ENCODE measurements at places on chromosomes 7 and 10. TPM values are rescaled to one million over a fixed set of nuclear protein-coding genes. Genes with fewer than 3 reads are reported as not detected.

The TMEM213 gene
- polyA plus RNA-seq, result not detected

The SKIDA1 gene
- polyA plus RNA-seq, result 1.6 TPM

The NRBF2 gene
- polyA plus RNA-seq, result 15.2 TPM

The POLR1F gene
- polyA plus RNA-seq, result 12.7 TPM

The ATOH7 gene
- not detected for polyA plus RNA-seq

- DNase-seq, result no peak
Measured at GRCh38 chr7:44220358-44221112, 19.8 kb downstream of the YKT6 start.

DNA sequence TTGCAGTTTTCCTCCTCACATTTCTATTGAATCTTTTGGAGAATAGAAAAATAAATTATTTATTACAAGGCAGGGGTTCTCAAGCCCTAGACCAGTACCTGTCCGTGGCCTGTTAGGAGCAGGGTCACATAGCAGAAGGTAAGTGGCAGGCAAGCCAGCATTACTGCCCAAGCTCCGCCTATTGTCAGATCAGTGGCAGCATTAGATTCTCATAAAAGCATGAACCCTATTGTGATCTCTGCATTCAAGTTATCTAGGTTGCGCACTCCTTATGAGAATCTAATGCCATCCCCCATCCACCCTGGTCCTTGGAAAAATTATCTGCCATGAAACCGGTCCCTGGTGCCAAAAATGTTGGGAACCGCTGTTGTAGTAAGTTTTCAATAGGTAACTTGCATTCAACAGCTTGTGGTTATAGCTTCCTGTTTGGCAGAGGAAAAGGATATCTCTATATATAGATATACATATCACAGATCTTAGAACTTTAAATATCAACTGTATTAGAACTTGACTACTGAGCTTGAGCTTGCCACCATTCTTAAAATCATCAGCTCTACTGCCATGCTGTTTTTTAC, 165.1 kb downstream of the AHR start:
- no peak for DNase-seq

- no peak for DNase-seq
Measured at GRCh38 chr7:3955751-3956696, 655.0 kb downstream of the SDK1 start.

DNA sequence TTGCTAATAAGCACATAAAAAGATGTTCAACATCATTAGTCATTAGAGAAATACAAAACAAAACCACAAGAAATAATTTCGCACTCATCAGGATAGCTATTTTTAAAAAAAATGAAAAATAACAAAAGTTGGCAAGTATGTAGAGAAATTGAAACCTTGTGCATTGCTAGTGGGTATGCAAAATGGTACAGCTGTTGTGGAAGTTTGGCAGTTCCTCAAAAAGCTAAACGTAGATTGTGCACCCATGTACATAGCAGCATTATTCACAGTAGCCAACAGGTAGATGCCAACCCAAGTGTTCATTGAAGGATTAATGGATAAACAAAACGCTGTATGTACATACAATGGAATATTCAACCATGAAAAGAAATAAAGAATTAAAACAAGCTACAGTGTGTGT, 35.3 kb upstream of the STARD3NL start:
- DNase-seq, result no peak

DNA sequence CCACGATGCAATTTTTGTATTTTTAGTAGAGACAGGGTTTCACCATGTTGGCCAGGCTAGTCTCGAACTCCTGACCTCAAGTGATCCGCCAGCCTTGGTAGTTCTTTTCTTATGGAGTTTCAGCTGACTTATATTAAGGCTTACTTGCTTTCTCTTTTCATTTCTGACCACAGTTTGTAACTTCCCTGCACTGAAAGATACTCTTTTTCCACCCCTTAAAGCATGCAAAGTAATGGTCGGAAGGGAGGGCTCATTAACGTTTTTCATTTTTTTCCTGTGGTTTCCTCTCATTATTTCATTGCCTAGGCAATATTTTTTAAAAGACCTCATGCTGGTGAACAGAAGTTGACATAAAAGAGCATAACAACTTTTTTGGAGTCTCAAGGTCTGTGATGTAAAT, 27.0 kb downstream of the ADRB1 start:
- no peak for DNase-seq

DNA sequence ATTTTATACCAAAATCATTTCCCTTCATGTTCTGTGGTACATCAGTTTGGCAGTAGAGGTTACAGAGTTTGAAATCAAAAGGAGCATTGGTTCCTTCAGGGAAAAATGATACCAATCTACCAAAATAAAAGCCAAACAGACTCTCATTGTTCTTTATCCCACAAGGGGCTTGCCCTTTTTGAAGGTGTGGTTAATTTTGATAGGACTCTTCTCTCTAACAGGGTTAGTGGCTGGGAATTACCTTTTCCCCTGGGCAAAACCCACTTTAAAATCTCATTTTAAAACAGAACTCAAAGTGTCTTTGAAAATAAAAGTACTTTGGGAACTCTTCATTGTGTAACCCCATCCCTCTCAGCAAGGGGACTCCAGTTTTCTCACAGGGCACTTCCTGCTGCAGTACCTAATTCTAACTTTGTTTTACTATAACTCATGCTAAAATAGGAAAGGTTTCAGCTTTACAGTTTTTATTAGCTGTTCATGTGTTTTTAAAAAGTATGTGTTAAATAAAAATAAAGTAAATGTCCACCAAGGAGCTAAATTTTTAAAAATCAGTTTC, 30.6 kb downstream of the SMNDC1 start:
- DNase-seq, result no peak

DNA sequence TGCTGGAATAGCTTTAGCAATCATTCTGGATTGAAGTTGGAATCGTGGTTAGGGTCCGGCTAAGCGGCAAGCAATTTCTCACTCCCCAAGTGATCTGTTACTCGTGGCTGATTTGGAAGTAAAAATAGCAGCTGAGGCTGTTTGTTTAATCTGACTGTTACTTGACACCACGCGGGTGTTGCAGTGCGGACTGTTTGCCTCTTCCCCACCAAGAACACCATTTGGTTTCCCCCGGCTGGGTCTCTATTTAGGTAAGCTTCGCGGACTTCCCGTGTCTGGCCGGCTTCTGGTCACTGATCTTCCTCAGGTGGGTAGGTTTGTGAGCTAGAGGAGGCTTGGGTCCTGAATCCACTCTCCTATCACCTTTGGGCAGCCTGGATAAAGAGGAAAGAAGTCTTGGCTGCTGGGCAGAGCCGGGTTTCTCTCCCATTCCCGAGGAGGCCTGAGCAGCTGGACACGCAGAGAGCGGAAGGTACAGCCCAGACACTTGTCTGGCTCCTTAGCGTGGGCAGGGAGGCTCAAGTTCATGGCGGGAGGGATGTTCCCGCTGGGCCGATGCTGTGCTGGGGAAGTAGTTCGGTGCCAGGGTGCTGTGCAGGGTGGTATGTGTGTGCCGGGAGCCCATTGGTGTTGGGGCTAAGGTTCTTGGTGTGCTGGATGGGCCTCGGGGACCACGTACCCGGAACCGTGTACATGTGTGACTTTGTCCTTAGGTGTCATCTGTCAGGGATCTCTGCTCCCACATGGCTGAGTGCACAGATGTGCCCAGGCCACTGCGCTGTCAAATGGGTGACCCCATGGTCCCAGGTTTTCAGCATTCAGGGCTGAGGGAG, at the start of gene C10orf71:
Gene C10orf71, plus strand, starts transcription at position 188 of the 833 bp plus-strand sequence. CDS start 23,376 bp downstream, outside the sequence.
- peak; percentile 73 for DNase-seq

DNA sequence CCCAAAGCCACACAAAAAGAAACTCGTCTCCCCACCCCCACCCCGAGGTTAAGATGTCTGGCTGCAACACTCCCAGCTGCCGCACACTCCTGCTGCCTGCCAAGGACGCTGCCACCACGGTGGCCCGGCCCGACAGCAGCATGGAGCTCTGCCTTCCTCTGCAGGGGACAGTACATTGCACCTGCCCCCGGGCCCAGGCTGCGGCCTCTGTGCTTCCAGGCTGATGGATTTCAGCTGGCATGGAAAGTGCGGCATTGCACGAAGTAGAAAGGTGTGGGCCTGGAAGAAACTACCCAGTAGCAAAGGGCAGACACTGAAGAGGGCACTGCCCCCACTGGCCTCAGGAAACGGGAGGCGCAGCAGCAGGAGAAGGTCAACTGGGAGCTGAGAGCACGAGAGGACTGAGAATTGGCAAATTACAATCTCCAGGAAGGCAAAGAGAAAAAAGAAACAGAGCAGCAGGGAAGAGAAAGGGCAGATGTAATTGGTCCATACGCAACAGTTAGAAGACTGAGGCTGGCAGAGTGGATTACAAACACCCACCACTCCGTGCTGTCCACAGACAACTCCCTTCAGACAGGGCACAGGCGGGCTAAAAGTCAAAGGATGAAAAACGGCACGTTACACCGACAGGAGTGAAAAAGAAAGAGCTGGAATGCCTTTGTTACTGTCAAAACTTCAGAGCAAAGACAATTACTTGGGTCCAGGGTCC, 117.1 kb upstream of the DIP2C start:
- no peak for DNase-seq

GRCh38 chr10:359093-359492, 223.8 kb downstream of the ZMYND11 start:
- no peak for DNase-seq

GRCh38 chr7:114986190-114987180, 64.6 kb downstream of the MDFIC start:
- no peak for DNase-seq

GRCh38 chr10:62903828-62904227, 87.7 kb upstream of the EGR2 start:
- DNase-seq, result no peak

DNA sequence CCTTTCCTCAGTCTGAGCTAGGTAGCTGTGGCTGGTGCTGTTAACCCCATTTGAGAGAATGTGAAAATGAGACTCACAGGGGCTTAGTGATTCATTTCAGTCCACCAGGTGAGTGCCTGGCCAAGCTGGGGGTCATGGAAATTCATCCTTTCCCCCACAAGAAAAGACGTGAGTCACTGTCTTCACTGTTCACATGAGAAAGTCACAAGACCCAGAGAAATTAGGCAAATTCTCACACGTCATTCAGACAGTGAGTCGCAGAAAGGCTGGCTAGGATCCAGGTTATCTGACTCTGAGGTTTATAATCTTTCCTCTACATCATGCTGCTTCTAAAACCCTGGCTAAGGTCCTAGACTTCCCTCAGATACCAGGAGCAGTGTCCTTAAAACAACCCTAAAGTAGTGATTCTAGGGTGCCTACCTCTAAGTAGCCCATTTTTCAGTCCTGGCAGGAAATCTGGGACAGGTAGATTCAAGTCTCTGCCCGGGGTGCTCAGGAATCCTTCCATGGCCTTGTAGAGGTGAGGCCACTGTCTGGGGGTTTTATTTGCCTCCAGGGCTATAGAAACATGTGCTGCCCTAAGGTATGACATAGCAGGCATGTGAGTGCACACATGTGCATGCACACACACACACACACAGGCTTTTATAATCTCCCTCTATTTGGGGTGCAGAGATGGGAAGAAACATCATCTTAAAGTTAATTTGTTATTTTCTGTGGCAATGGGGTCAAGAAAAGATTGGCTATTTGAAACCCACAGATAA, 427.9 kb upstream of the CELF2 start:
- DNase-seq, result peak; percentile 86

DNA sequence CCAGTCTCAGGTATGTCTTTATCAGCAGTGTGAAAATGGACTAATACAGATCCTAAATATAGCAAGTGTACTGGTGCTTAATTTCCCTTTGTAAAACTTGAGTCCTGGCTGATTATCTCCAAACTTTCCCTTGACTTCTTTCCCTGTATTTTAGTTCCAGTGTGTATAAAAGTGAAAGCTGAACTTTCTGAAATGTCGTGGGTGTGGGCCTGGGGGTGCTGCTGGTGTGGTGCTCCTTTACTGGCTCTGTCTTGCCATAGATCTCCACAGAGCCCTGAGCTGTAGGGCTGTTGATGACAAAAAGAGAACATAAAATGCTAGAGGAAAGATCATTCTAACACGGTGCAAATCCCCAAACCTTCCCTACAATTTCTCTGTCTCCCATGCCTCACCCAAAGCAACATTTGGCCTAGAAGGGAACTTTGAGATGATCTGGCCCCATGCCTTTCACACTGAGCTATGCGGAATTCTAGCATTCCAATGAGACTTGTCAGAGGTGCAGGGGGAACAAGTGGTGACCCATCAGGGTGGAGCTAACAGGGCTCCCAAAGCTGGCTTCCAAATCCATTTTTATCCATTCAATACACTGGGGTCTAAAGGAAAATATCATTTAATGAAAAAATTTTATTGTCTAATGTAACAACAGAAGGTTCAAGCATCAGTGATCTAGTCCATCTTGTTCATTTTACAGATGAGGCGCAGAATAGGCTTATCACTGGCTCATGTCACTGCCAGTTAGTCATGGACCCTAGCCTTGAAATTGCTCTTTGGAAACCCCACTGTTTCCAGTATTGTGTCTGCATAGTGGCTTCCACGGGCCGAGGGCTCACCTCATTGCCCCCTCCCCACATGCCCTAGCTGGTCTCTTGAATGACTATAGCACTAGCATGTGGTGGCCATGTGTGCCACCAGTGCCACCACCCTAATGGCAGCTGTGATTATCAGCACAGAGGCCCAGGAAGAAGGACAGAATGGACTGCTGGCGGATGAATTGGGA, 1000.9 kb downstream of the LRMDA start:
- no peak for DNase-seq

- no peak for DNase-seq
Measured at GRCh38 chr7:78326189-78326588, 527.6 kb downstream of the PHTF2 start.

DNA sequence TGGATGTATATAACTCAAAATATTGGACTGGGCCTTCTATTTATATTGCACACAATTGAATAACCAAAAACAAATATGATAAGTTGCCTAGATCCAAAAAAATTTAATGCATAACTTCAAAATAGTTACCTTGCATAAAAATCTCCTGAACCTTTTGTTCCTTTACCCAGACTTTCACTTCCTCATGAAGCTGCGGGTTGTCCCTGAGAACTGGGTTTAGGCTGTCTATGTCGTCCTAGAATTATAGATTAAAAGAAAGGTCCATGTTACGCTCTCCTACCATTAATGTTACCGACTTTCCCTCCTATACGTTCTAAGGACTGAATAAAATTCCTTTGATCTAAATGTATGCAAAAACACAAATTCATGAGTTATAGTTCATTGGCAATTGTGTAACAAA, 86.6 kb downstream of the NRBF2 start:
- no peak for DNase-seq

DNA sequence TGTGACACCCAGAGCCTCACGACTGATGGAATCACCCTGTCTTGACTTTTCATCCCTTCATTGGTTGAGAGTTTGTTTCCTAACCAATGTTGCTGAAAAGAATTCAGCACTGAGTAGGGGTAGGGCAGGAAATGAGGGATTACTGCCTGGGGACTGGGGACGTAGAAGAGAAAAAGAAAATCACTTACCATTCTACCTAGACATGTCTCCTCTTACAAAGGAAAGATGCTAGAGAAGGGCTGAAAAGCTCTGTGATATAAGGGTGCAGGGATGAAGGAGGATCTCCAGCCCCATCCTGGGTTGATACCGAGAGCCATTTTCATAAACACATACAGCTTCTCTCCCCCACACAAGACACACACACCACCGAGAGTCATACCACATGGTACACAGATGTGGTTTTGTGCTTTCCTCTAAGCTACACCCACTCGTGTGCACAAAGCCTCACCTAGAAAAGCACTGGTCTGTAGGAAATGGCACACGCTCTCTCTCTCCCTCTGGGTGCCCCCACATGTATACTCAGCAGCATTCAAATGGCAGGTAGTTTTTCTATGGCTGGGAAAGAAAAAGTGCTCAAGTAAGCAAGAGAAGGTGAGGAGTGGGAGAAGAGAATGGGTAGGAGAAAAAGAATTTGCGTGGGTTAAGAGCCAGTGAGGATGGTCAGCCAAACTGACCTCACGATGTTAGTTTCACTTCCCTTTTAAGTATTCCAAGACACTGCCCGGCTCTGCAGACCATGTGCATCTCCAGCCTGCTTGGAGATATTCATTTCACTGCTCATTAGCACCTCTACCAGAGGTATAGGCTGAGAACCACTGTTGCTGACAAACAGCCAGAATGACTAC, 85.8 kb downstream of the CALD1 start:
- DNase-seq, result peak; percentile 72
